ENCODE measurements at places on chromosomes 1 and 21.

DNA sequence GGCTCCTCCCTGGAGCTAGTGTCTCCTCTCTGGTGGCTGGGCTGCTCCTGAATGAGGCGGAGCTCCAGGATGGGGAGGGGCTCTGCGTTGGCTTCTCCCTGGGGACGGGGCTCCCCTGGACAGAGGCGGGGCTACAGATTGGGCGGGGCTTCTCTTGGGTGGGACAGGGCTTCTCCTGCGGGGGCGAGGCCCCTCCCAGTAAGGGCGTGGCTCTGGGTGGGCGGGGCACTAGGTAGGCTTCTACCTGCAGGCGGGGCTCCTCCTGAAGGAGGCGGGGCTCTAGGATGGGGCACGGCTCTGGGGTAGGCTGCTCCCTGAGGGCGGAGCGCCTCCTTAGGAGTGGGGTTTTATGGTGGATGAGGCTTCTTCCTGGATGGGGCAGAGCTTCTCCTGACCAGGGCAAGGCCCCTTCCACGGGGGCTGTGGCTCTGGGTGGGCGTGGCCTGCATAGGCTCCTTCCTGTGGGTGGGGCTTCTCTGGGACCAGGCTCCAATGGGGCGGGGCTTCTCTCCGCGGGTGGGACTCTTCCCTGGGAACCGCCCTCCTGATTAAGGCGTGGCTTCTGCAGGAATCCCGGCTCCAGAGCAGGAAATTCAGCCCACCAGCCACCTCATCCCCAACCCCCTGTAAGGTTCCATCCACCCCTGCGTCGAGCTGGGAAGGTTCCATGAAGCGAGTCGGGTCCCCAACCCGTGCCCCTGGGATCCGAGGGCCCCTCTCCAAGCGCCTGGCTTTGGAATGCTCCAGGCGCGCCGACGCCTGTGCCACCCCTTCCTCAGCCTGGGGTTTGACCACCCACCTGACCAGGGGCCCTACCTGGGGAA lies 22.7 kb upstream of the ARF1 start:
- no peak for DNase-seq
- peaks cover 18% of the 10 kb centered on the region for H3K27me3 ChIP-seq
- H3K36me3 ChIP-seq, result no peaks in the 10 kb centered on the region
- H3K4me1 ChIP-seq, result peaks cover 12% of the 10 kb centered on the region

DNA sequence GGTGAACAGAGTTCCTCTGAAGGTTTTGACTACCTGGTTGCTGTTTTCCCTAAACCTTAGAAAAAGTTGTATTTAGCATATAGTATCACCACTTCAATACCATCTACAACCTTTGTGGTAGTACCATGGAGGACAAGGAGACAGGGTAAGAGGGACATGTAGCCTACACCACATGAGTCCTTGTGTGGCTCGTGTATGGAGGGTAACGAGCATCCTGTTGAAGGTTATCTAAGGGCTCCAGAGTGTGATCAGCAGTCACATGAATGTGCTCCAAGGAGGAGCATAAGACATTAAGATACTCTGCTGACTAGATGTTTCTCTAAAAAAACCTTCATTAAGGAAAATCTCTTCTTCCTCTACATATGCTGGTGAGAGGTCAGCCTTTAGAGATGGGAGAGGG lies 67.3 kb downstream of the VCAM1 start:
- no peaks in the 10 kb centered on the region for H3K4me1 ChIP-seq
- DNase-seq, result no peak
- H3K36me3 ChIP-seq, result no peaks in the 10 kb centered on the region
- H3K4me3 ChIP-seq, result no peak overlapping the region
- H3K27me3 ChIP-seq, result no peaks in the 10 kb centered on the region
- H3K27ac ChIP-seq, result no peak overlapping the region

DNA sequence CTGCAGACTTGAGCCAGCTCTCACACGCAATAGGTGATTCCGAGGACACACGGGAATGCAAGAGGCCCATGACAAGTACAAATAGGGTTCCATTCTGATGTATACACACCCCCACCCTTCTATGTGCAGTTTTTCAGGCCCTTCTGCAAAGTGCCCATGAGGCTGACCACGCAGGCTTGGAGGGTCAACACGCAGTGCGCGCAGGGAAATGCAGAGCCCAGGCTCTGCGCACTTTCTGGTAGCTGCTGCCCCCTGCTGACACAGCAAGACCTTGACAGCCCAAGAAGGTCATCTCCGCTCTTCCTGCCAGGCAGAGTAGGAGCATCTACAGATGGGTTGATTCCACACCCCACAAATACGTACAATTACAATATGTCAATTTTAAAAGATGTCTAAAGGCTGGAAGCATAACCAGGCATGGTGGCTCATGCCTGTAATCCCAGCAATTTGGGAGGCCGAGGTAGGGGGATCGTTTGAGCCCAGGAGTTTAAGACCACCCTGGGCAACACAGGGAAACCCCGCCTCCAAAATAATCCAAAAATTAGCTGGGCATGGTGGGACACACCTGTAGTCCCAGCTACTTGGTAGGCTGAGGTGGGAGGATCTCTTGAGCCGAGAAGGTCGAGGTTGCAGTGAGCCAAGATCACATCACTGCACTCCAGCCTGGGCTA lies 18.5 kb downstream of the SH3BP5L start:
- H3K36me3 ChIP-seq, result peaks cover 3% of the 10 kb centered on the region
- DNase-seq, result no peak
- H3K27me3 ChIP-seq, result no peaks in the 10 kb centered on the region
- peaks cover 14% of the 10 kb centered on the region for H3K4me1 ChIP-seq
- no peak overlapping the region for H3K4me3 ChIP-seq

- DNase-seq, result no peak
- no peaks in the 10 kb centered on the region for H3K4me1 ChIP-seq
- no peak overlapping the region for H3K4me3 ChIP-seq
- no peaks in the 10 kb centered on the region for H3K36me3 ChIP-seq
- H3K27me3 ChIP-seq, result no peaks in the 10 kb centered on the region
These were observed 9.9 kb upstream of the NPHP4 start for GRCh38 chr1:6001992-6002576.

DNA sequence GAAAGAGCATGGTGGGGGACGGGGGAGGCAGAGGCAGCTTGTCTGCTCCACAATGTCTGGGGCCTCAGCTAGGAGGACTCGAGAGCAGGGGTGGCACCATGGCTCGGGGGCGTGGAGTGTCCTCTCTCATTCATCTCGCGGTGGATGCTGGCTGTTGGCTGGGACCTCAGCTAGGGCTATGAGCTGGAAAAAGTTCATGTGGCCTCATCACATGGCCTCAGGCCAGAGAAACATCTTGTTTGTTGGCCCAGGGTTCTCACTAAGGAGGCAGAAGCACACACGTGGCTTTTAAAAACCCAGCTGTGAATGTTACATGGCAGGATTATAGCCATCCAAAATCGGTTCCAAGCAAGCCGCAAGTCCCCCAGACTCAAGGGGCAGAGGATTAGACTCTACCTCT lies 6.2 kb upstream of the CENPS start:
- H3K36me3 ChIP-seq, result peaks cover 14% of the 10 kb centered on the region
- peak overlapping the region; percentile 38 for H3K27ac ChIP-seq
- H3K27me3 ChIP-seq, result no peaks in the 10 kb centered on the region
- H3K4me3 ChIP-seq, result no peak overlapping the region
- DNase-seq, result no peak
- H3K4me1 ChIP-seq, result peaks cover 4% of the 10 kb centered on the region

GRCh38 chr21:42148584-42148983 lies 70.4 kb upstream of the ABCG1 start:
- no peaks in the 10 kb centered on the region for H3K36me3 ChIP-seq
- no peak for DNase-seq
- H3K4me1 ChIP-seq, result no peaks in the 10 kb centered on the region
- no peak overlapping the region for H3K27ac ChIP-seq
- H3K4me3 ChIP-seq, result no peak overlapping the region

- H3K4me3 ChIP-seq, result no peak overlapping the region
- H3K36me3 ChIP-seq, result no peaks in the 10 kb centered on the region
- no peak for DNase-seq
- no peaks in the 10 kb centered on the region for H3K27me3 ChIP-seq
- no peak overlapping the region for H3K27ac ChIP-seq
These were observed 10.5 kb downstream of the SPATA46 start for GRCh38 chr1:162366149-162366548.

- peak overlapping the region; percentile 78 for H3K4me3 ChIP-seq
- no peaks in the 10 kb centered on the region for H3K36me3 ChIP-seq
- H3K4me1 ChIP-seq, result peaks cover 36% of the 10 kb centered on the region
- no peaks in the 10 kb centered on the region for H3K27me3 ChIP-seq
These were observed 829 bp downstream of the ADAR start for GRCh38 chr1:154607106-154607608.

- no peak overlapping the region for H3K27ac ChIP-seq
- peaks cover 5% of the 10 kb centered on the region for H3K27me3 ChIP-seq
- no peak overlapping the region for H3K4me3 ChIP-seq
These were observed 22.0 kb downstream of the ZNF697 start for GRCh38 chr1:119626011-119626545.

DNA sequence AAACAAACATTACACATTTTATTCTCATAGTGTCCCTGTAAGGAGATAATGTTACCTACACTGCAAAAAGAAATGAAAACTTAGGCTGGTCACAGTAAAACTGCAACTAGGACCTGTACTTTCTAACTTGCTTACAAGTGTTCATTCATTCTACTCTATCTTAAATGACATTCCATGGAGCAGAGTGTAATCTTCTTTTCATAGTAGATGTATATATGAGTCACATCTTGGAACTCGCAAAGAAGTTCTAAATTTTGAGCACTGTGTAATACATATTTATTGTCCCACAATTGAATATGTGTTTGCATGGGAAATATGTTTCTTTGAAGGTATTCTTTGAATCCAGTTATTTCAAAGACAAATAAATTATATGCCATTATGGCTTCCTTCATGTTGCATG lies 1258.5 kb upstream of the ADGRL2 start:
- no peak for DNase-seq
- H3K4me1 ChIP-seq, result no peaks in the 10 kb centered on the region
- H3K36me3 ChIP-seq, result no peaks in the 10 kb centered on the region
- no peaks in the 10 kb centered on the region for H3K27me3 ChIP-seq
- no peak overlapping the region for H3K4me3 ChIP-seq
- no peak overlapping the region for H3K27ac ChIP-seq

DNA sequence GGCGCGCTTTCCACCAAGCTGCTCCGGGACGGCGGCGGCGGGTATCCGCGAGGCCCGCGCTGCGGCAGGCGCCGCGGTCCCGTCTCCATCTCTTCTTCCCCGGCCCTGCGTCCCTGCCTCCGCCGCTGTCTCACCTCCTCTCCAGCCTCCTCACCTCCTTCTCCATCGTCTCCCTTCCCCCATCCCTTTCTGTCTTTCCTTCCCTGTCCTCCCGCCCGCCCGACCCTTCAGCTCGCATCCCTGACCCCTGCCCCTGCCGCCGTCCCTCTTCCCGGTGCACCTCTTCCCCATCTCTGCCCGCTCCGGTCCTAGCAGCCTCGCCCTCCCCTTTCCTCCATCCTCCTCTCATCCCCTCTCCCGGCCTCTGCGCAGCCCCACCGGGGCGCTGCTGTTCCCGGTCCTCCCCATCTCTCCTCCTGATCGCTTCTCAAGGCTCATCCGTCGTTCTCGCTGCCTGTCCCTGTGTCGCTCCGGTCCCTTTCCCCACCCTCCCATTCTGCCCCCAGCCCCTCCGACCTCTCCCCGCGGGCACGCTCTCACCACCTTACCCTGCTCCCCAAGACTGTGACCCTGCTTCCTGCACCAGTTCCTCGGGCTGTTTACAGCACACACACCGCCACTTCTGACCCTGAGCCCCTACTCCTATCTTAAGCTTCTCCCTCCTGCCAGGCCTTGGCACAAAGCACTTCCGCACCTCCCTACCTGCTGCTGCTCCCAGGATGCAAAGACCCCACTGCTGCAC lies 760 bp upstream of the NPHP4 start:
- H3K27me3 ChIP-seq, result no peaks in the 10 kb centered on the region
- H3K36me3 ChIP-seq, result no peaks in the 10 kb centered on the region
- peak overlapping the region; percentile 88 for H3K4me3 ChIP-seq
- DNase-seq, result no peak
- peaks cover 32% of the 10 kb centered on the region for H3K4me1 ChIP-seq

DNA sequence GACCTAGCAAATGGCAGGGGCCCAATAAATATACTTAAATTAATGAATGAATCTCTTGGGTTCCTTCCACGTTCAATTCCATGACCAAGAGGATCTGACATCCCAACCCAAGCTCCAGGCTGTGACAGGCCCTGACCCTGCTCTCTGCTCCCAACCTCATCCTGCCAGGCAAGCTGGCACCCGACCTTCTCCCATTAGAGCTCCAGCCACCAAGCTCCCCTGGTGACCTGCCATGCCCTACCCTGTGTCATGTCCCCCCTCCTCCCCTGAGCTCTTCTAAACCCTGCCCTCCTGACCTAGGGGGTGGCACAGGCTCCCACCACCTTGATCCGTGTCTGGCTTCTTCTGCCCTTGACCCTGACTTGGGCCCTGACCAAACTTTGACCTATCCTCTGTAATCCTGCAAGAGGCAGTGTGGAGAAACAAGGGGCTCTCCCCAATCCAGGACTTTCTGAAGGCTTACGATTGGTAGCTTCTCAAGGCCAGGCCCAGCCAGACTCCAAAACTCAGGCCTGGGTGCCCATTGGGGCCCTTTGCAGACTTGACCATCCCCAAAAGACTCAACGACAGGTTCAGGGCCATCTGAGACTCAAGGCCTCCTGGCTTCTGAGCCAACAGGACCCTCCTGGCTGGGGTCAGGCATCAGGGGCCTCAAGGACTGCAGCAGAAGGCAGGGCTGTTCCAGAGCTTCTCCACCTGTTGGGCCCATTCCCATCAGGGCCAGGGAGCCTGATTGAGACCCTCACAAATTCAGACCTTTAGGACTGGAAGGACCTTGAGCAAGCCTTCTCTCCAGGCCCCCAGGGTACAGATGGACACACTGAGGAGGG lies 249.0 kb downstream of the PTPRU start:
- peaks cover 57% of the 10 kb centered on the region for H3K27me3 ChIP-seq
- no peaks in the 10 kb centered on the region for H3K36me3 ChIP-seq

DNA sequence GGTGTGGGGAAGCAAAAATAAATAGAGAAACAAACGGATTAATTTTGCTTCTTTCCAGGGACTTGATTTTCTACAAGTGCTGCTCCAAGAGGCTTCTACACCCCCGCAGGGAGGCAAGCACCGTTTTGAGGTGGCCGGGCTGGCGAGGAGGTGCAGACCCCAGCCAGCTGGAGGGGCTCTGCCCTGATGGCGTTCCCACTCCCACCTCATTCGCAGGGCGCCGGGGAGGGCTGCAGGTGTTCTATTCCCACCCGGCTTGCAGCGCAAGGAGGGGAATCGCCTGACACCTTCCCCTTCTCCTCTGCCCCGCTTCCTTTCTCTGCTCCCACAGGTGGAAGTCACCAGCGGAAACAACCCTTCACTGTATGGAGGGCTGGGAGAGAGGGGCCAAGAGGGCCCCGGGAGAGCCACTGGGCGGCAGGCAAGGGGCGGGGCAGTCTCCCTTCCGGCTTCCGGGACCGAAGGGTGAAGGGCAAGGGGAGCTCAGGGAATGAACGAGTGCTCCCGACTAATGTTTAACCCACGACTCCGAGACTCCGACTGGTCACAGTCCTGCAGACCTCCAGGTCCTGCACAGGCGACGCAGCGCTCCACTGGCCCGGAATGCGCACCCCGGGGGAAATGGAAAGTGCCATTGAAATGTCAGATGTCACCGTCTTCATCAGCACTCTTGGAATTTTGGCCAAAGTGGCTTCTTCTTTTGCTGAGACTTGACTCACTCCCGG lies 29.1 kb downstream of the TEX35 start:
- H3K27ac ChIP-seq, result peak overlapping the region; percentile 88
- DNase-seq, result no peak

GRCh38 chr1:222823695-222824094 lies 8.9 kb downstream of the DISP1 start:
- no peaks in the 10 kb centered on the region for H3K27me3 ChIP-seq
- no peak overlapping the region for H3K27ac ChIP-seq
- no peak for DNase-seq
- H3K36me3 ChIP-seq, result no peaks in the 10 kb centered on the region
- no peak overlapping the region for H3K4me3 ChIP-seq

GRCh38 chr1:8789314-8790214 lies 27.9 kb downstream of the RERE start:
- H3K36me3 ChIP-seq, result peaks cover 15% of the 10 kb centered on the region
- no peaks in the 10 kb centered on the region for H3K4me1 ChIP-seq
- H3K27me3 ChIP-seq, result no peaks in the 10 kb centered on the region
